ENCODE measurements at places on chromosomes 5 and 9.

- no peak for DNase-seq
Observed at GRCh38 chr9:114968671-114969070, 38.3 kb upstream of the TNFSF8 start.

GRCh38 chr5:34684281-34684979 is 28.3 kb downstream of the RAI14 start:
- DNase-seq: peak; percentile 80

DNA sequence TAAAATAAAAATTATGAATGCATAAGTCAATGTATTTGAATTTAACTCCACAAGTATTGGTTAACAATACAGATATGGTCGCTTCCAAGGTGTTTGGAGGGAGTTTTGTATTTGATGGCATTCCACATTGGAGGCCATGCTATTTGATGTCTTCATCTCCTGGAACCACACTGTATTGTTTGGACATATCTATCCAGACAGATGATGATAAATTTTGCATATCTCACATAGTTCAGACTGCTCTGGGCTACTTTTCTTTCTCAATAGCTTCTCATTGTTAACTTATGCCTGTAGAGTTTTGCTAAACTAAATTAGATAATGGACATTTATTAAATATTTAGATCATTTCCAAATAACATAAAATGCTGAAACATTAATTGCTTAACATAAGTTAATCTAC is 58.0 kb downstream of the CDKN2A start:
- no peak for DNase-seq

GRCh38 chr5:134041570-134042411 is 37.0 kb upstream of the VDAC1 start:
- DNase-seq: no peak

GRCh38 chr5:80706835-80707447 is 52.2 kb upstream of the DHFR start:
- no peak for DNase-seq

- no peak for DNase-seq
Observed at GRCh38 chr5:155455791-155456514, 442.4 kb downstream of the KIF4B start.

DNA sequence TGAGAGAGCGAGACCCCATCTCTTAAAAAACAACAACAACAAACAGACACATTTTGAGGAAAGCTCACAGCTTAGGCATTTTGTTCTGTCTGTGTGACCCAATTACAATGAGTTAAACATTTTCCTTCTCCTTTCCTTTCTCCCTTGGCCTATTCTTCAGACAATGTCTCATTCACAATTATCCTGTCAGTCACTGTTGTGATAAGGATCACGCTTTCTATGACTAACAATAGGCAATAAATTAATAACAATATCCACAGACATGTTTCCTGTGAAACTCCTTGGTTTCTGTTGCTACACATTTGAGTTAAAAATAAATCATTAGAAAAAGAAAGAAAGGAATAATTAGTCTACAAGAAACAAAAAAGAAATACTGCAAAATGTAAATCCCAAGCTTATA is 19.8 kb upstream of the CARTPT start:
- DNase-seq: no peak

DNA sequence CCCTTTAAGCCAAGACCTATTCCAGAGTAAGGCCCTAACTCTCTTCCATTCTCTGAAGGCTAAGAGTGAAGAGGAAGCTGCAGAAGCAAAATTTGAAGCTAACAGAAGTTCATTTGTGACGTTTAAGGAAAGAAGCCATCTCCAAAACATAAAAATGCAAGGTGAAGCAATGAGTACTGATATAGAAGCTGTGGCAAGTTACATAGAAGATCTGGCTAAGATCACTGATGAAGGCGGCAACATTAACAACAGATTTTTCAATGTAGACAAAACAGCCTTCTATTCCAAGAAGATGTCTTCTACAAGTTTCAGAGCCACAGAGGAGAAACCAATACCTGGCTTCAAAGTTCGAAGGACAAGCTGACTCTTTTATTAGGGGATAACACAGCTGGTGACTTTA is 1143.4 kb downstream of the CDH12 start:
- no peak for DNase-seq

GRCh38 chr5:14569948-14570691 is 11.5 kb upstream of the OTULINL start:
- DNase-seq: no peak

- DNase-seq: no peak
Observed at GRCh38 chr9:120242116-120242811, 337.7 kb downstream of the CDK5RAP2 start.

DNA sequence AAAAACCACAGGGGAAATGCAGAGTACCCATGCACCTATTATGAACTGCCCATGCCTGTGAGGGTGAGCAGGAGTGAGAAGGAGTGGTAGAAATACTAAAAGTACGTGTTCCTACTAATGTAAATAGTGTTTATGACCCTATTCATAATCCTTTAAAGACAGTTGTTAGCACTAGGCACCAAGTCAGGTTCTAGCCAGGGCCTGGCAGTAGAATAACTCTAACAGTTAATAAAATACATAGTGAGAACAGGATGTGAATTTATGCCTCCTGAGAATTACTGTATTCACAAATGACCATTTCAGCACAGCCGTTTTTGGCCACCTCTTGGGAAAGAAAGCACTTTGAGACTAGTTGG is 103.2 kb upstream of the TARS1 start:
- DNase-seq: no peak

- no peak for DNase-seq
Observed at GRCh38 chr9:6407778-6408177, 5.2 kb upstream of the UHRF2 start.

DNA sequence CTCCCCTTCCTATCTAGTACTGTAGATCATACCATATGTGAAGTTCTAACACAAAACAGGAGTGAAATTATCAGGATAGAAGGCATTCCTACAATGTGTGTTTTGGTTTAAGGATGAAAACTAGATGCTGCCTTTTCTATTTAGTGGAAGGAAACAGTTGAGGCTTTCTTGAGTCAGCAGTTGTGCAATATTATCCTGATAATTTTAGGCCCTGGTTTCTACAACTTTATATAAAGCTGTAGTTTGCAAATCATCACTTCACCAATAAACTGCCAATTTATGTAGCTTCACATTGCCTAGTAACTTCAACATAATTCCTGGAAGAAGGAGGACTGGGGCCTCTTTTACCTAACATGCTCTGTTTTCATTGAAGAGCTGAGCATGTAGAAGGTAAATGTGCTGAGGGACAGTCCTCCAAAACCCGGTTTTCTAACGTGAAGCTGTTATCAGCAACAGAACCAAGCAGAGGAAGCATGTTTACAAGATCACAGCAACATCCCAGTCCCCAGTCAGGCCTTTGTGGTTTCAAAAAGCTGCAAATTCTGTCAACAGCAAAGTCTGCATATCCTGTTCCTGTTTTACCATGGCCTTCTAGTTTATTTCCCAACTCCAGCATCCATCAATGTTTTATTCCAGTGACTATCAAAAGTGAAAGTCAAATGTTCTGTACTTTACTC is 513.4 kb upstream of the MEF2C start:
- DNase-seq: no peak

- no peak for DNase-seq
Observed at GRCh38 chr9:107169796-107170195, 113.3 kb upstream of the RAD23B start.

DNA sequence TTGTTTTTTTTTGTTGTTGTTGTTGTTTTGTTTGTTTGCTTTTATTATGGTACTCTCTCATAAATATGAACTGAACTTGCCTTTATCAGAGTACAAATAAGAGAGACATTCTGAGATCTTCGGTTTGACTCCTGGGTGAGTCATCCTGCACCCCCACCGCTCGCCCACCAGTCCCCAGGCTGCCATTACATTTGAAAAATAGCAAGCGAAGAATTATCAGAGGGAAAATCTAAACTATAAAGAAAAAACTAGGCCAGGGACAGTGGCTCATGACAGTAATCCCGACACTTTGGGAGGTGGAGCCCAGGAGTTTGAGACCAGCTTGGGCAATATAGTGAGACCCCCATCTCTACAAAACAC is 122.1 kb upstream of the MAP3K1 start:
- DNase-seq: no peak

GRCh38 chr5:125410537-125411070 is 664.2 kb upstream of the ZNF608 start:
- no peak for DNase-seq

GRCh38 chr9:137832191-137832700 is 45.3 kb upstream of the CACNA1B start:
- DNase-seq: no peak

DNA sequence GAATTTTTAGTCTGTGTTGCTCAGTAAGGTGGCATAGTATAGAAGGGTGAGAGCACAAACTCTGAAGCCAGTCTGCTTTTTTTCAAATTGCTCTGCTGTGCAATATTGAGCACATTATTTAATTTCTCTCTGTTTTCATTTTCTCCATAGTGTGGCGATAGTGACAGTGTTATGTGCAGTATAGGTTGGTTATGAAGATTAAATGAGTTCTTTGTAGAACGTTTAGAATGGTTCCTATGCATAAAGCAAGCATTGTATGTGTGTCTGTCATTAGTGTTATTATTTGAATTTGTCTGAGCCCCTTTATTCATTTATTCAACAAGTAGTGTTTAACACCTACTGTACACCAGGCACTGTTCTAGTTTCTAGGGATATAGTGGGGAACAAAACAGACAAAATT is 9.2 kb downstream of the PRR16 start:
- no peak for DNase-seq

DNA sequence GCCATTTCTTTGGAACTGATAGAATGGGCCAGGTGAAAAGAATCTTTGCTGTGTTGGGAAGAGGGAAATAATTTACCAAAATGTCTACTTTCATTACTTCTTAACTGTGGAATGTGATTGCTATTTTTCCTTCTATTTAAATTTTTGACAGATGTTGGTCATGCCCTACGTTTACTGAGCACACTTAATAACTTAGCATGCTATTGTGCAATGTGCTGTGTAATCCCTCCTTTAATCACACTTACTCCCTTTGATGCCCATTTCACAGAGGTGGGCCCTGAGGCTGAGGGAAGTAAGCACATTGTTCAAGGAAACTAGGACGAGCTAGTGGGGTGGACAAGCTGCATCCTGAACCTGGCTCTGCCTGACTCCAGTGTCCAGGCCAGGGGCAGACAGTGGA is 47.8 kb upstream of the INSYN2B start:
- DNase-seq: no peak

DNA sequence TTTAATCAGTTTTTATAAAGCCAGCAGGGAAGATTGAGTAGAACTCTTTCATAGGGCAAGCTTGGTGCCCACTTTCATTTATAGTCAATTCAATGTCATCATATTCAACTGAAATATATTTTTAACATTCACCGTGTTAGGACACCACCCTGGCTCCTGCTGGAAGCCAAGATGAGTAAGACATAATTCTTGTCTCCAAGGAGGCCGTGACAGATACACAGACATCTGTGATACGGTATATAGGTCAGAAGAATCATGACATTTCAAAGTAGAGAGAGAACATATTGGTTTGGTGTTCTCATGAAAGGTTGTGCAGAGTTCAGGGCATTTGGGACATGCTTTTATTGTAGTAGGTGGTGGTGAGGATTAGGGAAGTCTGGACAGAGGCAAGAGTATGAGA is 120.1 kb downstream of the CMYA5 start:
- DNase-seq: no peak

DNA sequence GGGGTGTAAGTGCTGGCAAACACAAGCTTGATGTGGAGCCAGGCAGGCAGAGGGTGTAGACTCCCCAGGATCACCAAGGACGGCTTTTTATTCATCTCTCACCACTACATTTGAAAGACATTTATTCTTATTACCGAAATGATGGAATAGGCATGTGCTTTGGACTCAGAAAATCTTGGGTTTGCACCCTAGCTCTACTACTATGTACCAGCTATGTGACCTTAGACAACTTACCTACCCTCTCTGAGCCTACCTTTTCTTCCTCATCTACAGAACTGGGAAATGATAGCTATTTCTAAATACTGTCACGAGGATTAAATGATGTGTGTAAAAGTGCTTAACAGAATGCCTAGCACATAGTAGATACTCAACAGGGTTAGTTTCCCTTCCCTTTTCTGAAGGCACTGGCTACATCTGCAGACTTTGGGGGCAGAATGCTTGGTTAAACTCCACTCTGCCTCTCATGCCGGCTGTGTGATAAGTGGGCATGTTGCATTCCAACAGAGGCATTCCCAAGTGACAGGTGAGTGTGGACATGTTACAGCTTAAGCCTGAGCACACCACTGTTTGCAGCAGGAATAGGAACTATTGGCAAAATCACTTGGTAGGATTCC is 94.8 kb downstream of the SLC1A3 start:
- no peak for DNase-seq

DNA sequence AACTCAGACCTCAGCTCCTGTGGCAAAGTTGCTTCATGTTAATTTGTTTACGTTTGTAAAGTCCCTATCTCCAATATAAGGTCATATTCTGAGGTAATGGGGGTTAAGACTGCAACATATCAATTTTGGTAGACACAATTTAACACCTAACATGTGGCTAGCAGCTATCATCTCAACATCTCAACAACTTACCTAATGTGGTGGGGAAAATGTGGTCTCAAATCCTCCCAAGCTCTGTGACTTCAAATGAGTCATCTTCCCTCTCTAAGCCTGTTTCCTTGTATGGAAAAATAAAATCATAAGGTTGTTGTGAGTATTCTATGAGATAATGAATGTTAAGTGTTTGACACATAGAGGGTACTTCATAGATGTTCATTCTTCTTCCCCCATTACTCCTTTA is 443.3 kb downstream of the CDK5RAP2 start:
- no peak for DNase-seq

DNA sequence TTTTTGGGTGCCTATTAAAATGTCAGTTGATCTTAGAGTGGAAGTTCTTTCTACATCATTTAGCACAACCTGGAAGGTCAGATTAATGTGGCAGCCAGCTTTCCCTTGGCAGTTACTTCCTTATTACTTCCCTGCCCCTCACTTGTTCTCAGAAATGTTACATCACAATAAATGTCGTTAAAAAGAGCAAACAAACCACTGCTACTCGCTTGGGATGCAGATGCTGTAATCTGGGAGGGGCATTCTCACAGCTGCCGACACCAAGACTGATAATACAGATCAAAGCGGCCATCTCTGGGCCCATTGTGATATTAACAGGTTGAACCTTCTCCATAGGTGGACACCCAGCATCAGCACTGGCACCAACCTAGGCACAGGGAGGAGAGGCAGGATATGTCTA is 29.3 kb downstream of the PLAC8L1 start:
- DNase-seq: no peak

GRCh38 chr9:126448865-126449577 is 122.4 kb downstream of the MVB12B start:
- no peak for DNase-seq

GRCh38 chr5:40374853-40375252 is 304.9 kb upstream of the PTGER4 start:
- DNase-seq: no peak

DNA sequence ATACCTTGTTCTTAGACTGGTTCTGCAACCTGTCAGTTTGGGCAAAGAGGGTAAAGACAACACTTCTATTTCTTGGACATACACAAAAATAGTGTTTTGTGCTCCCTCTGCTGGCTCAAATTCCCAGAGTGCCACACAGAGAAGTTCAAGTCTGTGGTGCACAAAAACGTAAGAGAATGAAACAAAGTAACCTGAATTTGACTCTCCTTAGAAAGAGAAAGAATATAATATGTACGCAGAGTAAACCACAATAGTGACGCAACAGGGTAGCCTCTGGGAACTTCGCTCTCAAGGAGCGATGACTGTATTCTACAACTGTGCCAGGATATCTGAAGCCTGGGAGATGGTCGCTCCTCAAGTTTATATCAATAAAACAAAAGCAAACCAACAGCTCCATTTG is 18.5 kb downstream of the DDX31 start:
- DNase-seq: no peak

- DNase-seq: no peak
Observed at GRCh38 chr5:83145241-83145640, 67.9 kb downstream of the XRCC4 start.
